ENCODE measurements at places on chromosomes 3 and 15.
A peak's percentile ranks its signal among the peaks of the same experiment; 100 is the strongest.

GRCh38 chr15:60656481-60656880, 177.5 kb upstream of the ICE2 start:
- DNase-seq: no peak

DNA sequence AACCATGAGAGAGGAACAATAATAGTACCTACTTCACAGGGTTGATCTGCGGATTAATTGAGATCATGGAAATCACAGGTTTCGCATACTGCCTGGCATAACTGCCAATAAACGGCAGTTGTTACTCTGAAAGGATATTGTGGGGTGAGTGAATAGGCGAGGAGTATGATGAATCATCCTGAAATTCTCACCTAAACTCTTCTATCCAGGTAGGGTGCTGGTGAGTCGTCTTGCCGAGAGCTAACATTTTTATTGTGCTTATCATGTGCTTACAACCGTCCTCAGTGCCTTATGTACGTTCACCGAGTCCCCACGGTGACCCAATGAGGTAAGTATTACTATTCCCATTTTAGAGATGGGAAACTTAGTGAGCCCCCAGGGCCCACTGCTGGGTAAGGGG, 52.4 kb upstream of the SRGAP3 start:
- DNase-seq: no peak

- DNase-seq: no peak
Measured at GRCh38 chr15:50298340-50298739, 32.8 kb upstream of the HDC start.

- peak; percentile 61 for DNase-seq
Measured at GRCh38 chr3:172710664-172711453, at the start of gene NCEH1. Gene NCEH1, minus strand, starts transcription at chr3:172711067. Its CDS starts 83 bp downstream, at chr3:172710984.

DNA sequence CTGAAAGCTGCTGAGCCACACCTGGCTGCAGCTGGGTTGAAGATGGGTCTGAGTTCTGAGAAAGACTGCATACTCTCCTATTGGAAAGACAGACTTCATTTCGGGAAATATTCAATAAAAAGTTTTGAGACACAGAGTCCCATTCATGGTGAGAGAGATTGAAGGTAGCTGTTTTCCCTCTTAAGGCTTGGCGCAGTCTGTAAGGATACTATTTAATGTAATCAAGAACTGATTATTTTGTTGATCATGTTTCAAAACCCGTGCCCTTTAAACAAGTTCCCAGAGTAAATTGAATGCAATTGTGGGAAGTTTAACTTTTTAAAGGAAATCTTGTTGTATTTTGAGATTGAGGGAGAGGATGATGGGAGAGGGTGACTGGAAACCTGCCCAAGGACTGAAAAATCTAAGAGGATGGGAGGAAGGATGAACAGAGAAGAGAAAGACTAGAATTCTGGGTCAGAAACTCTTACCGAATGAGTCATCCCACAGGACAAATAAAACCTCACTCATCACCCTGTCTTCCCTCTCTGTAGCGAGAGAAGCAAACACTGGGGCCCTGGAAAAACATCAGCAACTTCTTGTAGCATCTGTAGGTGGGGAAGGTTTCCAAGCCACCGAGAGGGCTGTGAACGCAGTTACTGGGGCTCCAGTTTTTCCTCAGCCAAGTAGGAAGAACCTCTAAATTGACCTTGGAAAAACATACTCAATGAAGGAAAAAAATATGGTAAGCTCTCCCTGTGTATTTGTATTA, 193.2 kb upstream of the TPRG1 start:
- no peak for DNase-seq

- no peak for DNase-seq
Measured at GRCh38 chr15:36108541-36108940, 470.9 kb upstream of the CDIN1 start.

GRCh38 chr3:103991461-103992115, 1375.1 kb upstream of the ALCAM start:
- DNase-seq: no peak

DNA sequence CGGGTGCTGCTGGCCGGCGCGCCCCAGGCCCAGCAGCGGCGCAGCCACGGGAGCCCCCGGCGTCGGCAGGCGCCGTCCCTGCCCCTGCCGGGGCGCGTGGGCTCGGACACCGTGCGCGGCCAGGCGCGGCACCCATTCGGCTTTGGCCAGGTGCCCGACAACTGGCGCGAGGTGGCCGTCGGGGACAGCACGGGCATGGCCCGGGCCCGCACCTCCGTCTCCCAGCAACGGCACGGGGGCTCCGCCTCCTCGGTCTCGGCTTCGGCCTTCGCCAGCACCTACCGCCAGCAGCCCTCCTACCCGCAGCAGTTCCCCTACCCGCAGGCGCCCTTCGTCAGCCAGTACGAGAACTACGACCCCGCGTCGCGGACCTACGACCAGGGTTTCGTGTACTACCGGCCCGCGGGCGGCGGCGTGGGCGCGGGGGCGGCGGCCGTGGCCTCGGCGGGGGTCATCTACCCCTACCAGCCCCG, 777 bp downstream of the LOXL1 start:
- peak; percentile 33 for DNase-seq

- DNase-seq: no peak
Measured at GRCh38 chr3:56060521-56061278, 407.6 kb downstream of the ERC2 start.

DNA sequence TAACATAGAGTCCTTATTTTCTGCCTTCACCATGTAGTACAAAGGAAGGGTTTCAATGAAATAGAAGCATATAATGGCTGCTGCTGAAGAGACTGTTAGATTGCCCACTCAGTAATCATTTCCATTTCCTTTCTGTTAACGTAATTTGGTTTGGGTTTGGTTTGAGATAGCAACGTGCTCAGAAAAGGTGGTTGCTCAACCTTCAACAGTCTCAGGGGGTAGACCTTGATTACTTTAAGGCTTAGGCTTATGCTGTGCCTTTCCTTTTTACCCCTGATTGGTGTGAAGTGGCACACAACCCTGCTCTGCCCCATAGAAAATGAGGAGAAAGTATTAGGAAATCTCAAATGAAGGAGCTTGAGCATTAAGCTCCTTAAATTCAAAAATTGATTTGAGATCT, 163.7 kb upstream of the TP63 start:
- no peak for DNase-seq

DNA sequence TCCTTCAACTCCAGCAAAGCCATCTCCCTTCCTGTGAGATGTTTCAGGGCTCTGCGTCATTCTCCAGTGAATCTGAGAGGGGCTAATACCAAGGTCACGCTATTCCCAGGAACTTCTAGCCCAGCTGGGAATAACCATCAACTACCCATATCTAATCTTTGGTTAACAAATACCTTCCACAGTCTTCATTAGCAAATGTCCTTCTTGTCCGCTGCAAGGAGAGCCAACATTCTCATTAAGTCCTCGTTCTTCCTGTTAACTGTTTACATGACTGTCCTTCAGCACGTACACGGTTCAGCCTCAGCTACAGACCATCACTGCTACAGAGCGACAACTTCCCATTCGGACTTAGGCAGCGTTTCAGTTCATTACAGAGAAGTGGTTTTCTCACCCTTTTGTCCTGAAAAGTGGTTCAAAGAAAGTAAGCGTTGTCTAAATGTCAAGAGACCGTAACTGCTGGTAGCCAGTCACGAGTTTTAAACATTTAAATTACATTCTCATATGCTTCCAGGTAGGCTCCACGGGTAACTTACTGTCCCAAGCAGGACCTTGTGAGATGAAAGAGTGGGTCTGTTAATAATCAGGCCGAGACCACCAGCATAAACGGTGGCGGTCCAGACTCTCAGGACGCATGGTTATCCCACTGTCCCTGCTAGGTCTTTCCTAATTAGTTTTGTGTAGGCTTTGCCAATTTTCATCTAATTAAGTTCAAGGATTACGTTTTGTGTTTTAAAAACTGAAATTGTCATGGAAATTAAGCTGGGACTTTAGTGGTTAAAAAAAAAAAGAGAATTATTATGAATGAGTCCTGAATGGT, 63.8 kb downstream of the CHSY1 start:
- DNase-seq: no peak

GRCh38 chr3:183149915-183150750, 12.4 kb downstream of the LAMP3 start:
- no peak for DNase-seq

DNA sequence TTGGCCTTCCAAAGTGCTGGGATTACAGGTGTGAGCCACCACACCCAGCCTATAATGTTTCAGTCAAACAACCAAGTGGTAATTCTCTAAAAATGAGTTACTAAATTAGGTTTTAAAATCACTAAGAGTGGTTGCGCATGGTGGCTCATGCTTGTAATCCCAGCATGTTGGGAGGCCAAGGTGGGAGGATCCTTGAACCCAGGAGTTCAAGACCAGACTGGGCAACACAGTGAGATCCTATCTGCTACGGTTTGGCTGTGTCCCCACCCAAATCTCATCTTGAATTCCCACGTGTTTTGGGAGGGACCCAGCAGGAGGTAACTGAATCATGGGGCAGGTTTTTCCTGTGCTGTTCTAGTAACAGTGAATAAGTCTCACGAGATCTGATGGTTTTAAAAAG, 26.1 kb downstream of the SEC11A start:
- no peak for DNase-seq

DNA sequence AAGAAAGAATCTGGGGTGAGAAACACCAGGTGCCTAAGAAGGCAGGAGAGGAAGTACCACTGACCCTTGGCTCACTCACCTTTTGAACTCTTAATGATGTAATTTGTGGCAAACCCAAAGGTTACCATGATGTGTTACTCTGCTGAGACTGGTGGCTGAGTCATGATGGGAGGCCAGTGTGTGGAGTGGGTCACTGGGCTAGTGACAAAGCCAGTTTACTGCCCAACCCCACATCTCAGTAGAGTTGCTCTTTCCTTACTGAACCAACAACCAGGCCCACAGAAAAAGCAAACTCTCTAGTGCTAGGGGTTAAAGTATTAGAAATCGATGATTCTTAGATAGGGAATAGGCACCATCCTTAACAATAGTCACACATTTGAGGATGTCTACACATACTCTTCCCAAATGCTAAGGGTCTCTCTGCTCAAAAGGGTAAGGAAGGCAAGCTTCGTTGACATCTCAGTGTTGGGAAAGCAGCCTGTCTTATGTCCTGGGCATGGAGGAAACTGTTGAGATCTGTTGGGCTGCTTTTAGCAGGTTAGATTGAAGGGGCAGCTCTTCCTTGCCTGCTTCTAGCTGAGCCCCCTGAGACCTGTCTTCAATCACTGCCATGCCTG, 3.1 kb downstream of the RBP2 start:
- DNase-seq: no peak

GRCh38 chr3:43055393-43055792, 50.5 kb downstream of the POMGNT2 start:
- DNase-seq: no peak

GRCh38 chr15:52005748-52006701, 13.0 kb upstream of the MAPK6 start:
- no peak for DNase-seq

- DNase-seq: no peak
Measured at GRCh38 chr15:40338921-40339620, 1.7 kb downstream of the CCDC9B start.

GRCh38 chr3:115706311-115706829, 83.1 kb downstream of the GAP43 start:
- DNase-seq: no peak

GRCh38 chr3:151276687-151277042, 1.7 kb downstream of the P2RY14 start:
- DNase-seq: no peak

DNA sequence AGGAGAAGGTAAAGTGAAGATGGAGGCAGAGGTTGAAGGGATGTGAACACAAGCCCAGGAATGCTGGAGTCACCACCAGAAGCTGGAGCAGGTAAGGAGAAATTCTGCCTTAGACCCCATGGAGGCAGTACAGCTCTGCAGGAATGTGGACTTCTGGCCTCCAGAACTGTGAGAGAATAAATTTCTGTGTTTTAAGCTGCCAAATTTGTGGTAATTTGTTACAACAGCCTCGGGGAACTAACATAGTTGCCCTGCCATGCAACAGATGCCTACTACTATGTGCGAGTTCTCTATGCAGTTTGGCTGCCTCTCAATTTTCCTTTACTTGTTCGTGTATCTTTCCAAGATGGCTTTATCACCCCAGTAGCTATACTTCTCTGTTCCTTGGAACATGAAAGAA, 394.1 kb downstream of the TUSC7 start:
- DNase-seq: no peak

DNA sequence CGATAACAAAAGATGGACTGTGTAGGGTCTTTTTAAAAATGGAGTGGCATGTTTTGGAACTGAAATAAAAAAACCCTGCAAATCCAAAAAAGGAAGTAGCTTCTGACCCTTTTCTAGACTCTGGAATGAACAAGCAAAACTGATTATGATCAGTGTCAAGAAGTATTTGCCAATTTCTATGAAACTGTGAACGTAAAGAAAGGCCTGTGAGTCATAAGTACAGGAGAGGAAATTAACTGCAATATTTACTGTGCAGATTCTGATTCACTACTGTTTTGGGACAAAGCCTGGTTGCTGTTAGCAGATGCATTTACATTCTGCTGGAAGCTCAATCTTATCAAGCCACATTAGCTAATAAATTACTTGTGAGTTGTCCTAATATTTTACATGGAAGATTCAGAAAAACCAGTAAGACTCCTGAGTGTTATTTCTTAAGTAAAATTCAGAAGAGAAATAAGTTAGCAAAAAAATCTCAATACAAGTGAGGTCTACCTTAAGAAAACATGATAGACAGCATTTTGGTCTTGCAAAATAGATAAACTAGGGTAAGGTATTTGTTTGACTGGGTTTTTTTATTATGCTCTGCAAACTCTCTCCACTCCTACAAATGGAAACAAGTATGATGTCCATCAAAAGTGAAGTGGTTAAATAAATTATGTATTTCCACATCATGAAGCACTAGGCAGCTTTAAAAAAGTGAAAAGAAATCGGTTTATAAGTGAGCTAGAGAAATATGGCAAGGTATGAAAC, 90.2 kb upstream of the LMOD3 start:
- DNase-seq: no peak

DNA sequence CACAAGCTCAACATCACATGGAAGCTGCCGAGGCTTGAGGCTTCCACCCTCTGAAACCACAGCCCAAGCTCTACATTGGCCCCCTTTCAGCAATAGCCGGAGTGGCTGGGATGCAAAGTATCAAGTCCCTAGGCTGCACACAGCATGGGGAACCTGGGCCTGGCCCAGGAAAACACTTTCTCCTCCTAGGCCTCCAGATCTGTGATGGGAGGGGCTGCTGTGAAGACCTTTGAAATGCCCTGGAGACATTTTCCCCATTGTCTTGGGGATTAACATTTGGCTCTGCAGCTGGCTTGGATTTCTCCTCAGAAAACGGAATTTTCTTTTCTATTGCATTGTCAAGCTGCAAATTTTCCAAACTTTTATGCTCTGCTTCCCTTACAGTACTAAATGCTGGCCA, 18.2 kb downstream of the HRG start:
- DNase-seq: no peak

GRCh38 chr3:46353647-46354410, at the start of gene CCR2:
Gene CCR2, plus strand, starts transcription at chr3:46354111. Its CDS starts 3,417 bp downstream, at chr3:46357528.
- no peak for DNase-seq

DNA sequence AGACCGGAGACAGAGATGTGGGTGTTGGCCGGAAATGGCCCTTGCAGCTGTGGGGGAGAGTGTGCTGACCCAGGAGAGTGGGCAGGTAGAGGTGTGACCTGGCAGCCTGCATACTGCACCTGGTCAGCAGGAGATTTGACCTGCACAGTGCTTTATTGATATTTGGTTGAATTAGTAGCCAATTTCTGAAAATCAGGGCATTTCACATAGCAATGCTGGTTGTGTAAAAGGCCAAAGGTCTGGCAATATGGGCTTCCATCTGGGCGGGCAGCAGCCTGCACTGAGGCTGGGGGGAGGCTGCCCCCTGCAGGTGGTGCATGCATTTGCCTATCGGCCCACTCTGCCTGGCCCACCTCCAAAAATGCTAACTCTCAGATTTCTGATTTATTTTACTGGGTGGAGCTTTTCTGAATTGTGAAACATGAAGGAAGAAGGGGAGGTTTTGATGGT, 9.4 kb upstream of the MGLL start:
- peak; percentile 24 for DNase-seq

- peak; percentile 31 for DNase-seq
Measured at GRCh38 chr3:50194903-50195500, 3.6 kb downstream of the GNAT1 start.

Measured in stimulated activated CD4-positive, alpha-beta T cell treated with anti-CD3 and anti-CD28 coated beads, Interleukin-2, amount 100 ng/mL, for 48 hours (primary cell).